Pons (tissue), 1 donor: ENCODE measurements at places on chromosomes 4 and X.

DNA sequence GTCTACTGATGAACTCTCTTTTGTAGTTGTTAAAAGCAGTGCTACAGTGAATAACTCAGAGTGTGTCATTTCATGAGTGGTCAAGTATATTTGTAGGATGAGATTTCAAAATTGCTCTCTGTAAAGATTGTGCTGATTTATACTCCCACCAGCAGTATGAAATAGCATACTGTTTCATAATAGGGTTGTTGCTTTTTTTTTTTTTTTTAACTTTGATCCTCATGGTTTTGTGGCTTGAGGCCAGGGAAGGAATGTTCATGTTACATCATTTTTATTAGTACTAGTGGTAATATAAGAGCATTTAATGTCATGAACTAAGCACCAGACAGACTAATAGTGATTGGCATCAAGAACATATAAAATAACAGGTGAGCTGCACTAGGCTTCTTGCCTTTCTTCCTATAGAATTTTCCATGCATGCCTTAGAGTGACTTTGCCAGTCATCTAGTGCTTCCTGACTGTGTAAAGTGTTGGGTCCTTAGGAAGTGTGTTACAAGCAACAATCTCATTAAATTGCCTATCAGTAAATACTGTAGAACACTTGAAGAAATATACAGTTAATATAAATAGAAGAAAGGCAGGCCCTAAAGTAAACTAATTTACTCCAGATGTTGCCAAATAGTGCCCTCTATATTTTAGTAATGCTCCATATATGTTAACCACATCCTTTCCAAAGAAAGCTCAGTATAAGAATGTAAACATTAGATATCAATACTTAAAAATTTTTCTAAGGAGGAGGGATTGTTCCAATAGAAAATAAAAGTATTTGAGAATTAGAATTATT, 38.6 kb upstream of the MSMO1 start:
- DNase-seq = no peak

DNA sequence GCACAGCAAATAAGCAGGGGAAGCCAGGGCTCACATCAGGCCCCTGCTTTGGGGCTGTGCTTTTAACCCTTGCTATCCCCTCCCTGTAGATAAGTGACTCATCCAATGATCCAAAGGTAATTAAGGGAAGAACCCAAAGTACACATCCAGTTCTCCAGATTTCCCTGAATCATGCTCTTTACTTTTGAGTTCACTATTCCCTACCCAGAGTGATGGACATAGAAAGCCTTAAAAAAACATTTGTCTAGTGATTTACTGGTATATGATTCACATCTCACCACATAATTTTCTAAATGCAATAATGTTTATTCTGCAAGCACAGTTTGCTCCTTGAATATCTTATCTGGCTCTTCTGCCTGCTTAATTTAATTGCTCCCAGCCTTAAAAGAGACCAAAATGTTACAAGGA, 136.2 kb downstream of the PPP3CA start:
- DNase-seq = no peak

DNA sequence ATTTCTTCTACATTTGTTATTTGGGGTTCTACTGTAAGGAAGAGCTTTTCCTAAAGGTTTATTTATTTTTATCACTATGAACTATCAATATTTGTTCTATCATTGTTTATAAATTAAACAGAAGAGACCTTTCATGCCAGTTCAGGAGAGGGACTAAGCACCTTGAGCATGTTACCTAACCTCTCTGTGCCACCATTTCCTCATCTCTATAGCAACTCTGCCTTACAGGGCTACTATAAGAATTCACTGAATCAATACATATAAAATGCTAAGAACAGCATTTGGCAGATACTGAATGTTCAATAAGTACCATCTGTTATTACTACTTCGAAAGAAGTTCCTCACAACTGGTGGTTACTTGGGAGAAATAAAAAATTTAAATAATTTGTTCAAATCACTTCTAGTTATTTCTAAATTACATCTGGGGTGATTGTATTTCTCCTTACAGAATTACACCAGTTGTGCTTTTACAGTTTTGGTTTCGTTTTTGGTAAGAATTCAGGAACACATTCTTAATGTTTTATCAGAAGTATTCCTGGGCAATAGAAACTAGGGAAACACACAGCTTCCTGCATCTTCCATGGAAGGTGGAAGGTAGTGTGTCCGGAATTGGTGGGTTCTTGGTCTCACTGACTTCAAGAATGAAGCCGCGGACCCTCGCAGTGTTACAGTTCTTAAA, 32.9 kb downstream of the EREG start:
- peak; percentile 10 for DNase-seq

GRCh38 chr4:7367406-7367805, 67.3 kb downstream of the PSAPL1 start:
- DNase-seq = no peak

DNA sequence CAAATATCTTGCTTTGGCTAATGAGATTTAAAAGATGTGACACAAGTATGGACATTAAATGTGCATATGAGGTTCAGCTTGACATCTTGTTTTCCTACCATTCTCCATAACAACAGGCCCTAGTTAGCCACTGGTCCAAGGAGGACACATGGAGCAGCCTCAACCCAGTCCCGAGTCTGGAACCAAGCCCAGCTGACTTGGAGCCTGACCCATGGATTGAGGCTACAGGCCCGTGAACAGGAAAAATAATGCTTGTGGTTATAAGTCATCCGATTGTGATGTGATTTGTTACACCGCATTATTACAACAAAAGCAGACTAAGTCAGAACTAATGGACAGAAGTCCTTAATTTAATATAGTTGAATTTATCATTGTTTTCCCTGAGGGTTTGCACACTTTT, 123.2 kb upstream of the BANK1 start:
- no peak for DNase-seq

GRCh38 chr4:183098019-183098722, 886 bp upstream of the WWC2 start:
- no peak for DNase-seq

DNA sequence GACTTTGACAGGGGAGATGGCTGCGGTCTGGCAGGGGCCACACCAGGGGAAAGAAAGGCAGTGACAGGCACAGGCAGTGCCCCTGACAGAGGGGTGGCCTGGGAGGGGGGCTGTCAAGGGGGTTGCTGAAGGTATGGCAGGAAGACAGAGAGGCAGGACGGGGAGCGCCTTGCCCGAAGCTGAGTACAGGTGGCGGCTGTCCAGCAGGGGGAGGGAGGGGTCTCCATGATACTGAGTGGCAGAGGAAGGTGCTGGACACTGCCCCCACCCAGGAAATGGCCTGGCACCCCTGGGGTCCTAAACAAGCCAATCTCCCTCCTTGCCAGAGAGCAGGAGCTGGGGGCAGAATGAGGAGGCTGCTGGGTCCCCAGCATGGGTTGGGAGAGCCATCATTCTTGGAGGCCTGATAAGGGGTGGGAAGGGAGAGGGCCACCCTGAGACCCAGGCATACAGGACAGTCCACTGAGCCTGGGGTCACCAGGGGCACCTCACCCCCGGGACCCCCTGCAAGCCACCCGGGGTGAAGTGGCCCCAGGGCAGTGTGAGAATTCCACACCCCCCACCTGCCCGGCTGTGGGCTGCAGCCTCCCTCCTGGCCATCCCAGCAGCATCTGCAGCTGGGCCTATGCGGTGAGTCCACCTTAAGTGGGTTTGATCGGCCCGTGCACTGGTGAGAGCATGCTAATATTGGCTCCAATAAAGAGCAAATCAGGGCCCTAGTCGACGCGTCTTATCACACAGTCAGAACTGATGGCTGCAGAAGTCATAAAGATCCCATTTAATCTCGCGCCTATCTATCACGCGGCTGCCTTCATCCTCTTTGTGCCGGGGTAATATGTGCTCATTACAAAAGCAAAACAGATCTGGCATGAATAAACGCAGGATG, 108.5 kb downstream of the FAM53A start:
- no peak for DNase-seq

- DNase-seq = no peak
Measured at GRCh38 chr4:139609647-139610046, 53.6 kb upstream of the SETD7 start.

DNA sequence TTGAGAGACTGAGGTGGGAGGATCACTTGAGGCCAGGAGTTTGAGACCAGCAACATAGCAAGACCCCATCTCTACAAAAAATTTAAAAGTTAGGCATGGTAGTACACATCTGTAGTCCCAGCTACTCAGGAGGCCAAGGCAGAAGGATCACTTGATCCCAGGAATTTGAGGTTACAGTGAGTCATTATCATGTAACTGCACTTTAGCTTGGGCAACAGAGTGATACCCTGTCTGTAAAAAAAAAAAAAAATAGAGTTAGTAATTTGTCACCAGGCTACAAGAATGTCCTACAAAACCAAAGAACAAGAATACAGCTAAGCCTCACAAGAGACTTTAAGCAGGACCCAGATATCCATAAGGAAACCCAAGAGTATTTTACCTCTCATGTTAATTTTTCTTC, 27.0 kb upstream of the RAB28 start:
- DNase-seq = no peak

DNA sequence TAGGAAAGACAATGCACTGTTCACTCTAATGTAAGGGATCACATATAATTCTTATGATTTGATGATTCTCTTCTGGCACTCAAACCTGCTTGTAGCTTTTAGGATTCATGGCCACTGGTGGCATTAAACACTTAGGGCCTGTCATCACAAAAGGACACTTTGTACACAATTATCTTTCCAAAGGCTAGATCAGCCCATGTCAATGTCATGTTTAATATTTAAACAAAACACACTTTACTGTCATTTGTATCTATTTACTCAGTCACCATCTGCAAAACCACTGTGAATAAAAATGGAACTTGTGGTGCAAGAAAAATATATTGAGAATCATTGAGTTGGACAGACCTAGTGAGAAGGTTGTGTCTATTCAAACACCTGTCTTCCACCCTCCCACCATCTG, 83.6 kb upstream of the TTC29 start:
- no peak for DNase-seq

- no peak for DNase-seq
Measured at GRCh38 chrX:153516073-153516472, 1.4 kb upstream of the ATP2B3 start.

DNA sequence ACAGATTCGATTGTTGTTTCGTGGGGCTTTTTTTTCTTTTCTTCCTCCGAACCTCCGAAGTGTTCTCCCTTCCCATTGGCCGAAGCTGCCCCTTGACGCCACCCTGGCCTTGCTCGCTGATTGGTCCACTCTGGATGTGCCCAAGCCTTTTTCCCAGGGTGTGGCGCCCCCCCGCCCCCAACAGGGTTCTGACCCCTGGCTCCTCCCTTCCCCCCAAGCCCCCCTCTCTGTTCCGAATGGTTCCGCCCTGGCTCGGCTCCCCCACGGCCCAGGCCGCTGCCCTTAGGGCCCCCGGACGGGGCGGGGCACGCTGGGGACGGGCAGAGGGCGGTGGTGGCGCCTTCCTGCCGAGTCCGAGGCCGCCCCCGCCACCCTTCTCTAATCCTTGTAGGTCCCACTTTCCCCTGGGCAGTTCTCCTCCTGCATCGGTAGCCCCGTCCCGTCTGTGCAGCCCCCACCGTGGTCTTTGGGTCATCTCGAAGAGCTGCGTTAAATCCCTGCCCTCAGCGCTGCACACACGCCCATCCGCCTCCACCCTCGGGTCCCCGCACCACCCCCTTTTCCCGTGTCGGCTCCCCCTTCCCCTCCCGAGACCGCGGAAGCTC, 25.5 kb downstream of the UTP14A start:
- DNase-seq = peak; percentile 92

GRCh38 chr4:94995684-94996394, 238.1 kb downstream of the BMPR1B start:
- peak; percentile 32 for DNase-seq

GRCh38 chr4:122963216-122963615, 40.8 kb upstream of the NUDT6 start:
- no peak for DNase-seq

DNA sequence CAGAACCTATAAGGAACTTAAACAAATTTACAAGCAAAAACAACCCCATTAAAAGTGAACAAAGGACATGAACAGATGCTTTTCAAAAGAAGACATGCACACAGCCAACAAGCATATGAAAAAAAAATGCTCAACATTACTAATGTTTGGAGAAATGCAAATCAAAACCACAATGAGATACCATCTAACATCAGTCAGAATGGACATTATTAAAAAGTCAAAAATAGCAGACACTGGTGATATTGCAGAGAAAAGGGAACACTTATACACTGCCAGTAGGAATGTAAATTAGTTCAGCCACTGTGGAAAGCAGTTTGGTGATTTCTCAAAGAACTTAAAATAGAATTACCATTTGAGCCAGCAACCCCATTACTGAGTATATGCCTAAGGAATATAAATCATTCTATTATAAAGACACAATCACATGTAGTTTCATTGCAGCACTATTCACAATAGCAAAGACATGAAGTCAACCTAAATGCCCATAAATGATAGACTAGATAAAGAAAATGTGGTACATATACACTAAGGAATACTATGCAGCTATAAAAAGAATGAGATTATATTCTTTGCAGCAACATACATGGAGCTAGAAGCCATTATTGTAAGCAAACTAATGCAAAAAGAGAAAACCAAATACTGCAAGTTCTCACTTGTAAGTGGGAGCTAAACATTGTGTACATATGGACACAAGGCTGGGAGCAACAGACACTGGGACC, 1509.4 kb downstream of the TECRL start:
- no peak for DNase-seq

GRCh38 chrX:139542652-139543051, 12.1 kb downstream of the F9 start:
- no peak for DNase-seq

GRCh38 chrX:101091817-101092216, 6.2 kb upstream of the CENPI start:
- DNase-seq = no peak

- peak; percentile 74 for DNase-seq
Measured at GRCh38 chr4:25814301-25815136, 48.3 kb downstream of the SEL1L3 start.

- peak; percentile 38 for DNase-seq
Measured at GRCh38 chrX:115592997-115593734, 32.2 kb downstream of the PLS3 start.

DNA sequence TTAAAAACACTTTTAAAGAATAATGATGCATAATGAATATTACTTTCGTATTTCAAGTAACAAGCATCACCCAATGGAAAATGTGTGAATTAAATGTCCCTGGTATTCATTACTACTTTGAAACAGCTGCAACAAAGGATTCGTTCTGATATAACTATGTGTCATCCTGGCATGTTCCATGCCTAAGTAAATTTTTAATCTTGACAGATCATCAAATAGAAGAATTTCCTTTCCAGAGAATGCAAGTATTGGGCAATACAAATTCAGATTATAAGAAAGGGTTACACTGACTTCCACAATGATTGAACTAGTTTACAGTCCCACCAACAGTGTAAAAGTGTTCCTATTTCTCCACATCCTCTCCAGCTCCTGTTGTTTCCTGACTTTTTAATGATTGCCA, 105.3 kb downstream of the SPCS3 start:
- no peak for DNase-seq

- no peak for DNase-seq
Measured at GRCh38 chr4:16659079-16659478, 239.4 kb downstream of the LDB2 start.
